ENCODE measurements at places on chromosomes 7 and 10.

- DNase-seq = no peak
Measured at GRCh38 chr10:53135213-53135896, 362.8 kb upstream of the MBL2 start.

- no peak for DNase-seq
Measured at GRCh38 chr7:155300641-155301452, 3.2 kb downstream of the INSIG1 start.

GRCh38 chr7:140447841-140448240, 31.5 kb downstream of the MKRN1 start:
- no peak for DNase-seq

DNA sequence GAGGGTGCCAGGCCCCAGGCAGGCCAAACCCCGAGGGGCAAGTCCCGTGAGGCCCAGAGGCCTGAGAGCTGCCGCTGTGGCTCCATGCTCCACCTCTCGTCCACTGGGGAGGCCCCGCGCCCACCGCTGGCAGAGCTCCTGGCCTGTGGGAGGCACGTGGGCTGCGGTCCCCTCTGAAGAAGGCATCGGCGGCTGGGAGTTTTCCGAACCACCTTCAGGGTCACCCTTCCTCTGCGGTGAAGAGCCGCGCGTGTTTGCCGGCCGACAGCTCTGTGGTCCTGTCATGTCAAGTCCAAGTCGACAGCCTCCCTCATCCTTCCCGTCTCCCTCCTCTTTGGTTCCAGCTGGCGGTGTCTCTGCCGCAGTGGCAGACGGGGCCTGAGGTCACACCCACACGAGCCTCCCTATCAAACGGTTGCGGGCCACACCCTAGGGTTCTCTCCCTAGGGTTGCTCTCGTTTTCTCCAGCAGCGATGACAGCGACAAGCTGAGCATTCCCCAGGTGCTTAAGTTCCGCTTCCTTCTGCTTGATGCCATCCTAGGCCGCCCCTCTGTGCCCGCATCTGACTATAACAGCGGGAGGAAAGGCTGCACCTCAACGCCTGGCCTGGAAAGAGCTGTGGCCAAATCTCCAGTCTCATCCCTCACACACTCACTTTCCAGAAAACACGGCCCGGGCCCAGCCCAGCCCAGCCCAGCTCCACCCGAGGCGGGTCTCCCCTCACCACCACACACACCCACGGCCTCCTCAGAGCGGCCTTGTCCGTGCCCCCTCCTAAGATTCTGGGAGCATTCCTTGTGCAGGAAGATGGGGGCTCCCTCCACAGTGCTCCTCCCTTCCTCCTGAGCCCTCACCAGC, 185.0 kb downstream of the ELFN1 start:
- DNase-seq = no peak

- DNase-seq = no peak
Measured at GRCh38 chr7:22607180-22607579, 107.2 kb upstream of the STEAP1B start.

GRCh38 chr7:33511778-33512177, 382.4 kb downstream of the BBS9 start:
- no peak for DNase-seq

DNA sequence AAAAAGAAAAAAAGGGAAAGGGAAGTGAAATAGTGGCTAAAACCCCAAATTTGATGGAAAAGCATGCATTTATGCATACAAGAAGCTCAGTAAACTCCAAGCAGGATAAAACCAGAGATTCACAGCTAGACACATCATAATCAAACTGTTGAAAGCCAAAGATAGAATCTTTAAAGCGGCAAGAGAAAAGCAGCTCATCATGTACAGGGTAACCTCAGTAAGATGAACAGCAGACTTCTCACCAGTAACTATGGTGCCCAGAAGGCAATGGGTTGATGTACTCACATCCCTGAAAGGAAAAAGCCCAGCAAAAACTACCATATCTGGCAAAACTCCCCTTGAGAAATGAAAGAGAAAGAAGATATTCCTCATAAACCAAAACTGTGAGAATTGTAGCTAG, 60.4 kb downstream of the TPST1 start:
- DNase-seq = no peak

All from HS-5 (cell line).